Skin of body (tissue), 3 donors: ENCODE measurements at places on chromosomes 2 and 18.

GRCh38 chr2:38765149-38765548, 12.9 kb upstream of the GEMIN6 start:
- no peak for DNase-seq

DNA sequence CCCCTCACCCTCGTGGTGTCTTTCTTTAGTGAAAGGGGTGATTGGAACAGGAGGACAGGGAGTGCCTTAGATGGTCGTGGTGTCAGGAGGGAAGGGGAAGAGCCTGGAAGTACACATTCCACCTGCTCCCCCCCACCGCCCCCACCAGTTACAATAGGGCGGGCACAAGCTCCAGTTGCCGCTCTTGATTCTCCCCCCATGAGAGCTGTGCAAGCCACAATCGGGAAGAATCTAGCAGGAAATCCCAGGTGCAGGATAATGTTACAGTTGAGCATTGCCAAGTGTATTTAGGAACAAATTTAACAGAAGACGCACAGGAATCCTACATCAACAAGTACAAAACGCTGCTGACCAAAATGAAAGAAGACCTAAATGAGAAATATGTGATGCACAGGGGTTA, 73.6 kb downstream of the ASAP2 start:
- no peak for DNase-seq

DNA sequence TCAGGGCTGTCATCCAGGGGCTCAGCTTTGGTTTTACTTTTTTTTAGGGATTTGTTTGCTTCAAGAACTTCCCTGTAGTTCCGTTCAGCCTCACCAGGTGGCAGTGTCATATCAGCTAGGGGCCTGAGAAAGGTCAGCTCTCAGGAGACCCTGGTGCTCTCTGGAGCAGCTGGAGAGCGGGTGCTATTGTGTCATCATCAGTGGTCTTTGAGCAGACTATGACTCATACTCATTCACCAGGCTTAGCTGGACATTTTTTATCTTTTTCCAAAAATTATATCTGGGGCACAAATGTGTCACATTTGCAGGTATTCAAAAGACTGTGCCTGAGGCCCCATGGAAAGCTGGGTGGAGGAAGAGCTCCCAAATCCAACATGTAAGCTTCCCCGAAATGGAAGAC, 24.4 kb downstream of the ZNF892 start:
- no peak for DNase-seq

GRCh38 chr2:20052861-20053281, 1.4 kb upstream of the LAPTM4A start:
- DNase-seq: peak; percentile 84
